ENCODE measurements at places on chromosomes 11 and 22.
A peak's percentile ranks its signal among the peaks of the same experiment; 100 is the strongest.

GRCh38 chr11:122261546-122261945 is 145.5 kb upstream of the BLID start:
- DNase-seq: no peak

GRCh38 chr11:122981388-122982264 is at the start of gene BSX:
Gene BSX (minus strand): TSS chr11:122981834. CDS start chr11:122981671, 163 bp downstream.
- DNase-seq: peak; percentile 70

DNA sequence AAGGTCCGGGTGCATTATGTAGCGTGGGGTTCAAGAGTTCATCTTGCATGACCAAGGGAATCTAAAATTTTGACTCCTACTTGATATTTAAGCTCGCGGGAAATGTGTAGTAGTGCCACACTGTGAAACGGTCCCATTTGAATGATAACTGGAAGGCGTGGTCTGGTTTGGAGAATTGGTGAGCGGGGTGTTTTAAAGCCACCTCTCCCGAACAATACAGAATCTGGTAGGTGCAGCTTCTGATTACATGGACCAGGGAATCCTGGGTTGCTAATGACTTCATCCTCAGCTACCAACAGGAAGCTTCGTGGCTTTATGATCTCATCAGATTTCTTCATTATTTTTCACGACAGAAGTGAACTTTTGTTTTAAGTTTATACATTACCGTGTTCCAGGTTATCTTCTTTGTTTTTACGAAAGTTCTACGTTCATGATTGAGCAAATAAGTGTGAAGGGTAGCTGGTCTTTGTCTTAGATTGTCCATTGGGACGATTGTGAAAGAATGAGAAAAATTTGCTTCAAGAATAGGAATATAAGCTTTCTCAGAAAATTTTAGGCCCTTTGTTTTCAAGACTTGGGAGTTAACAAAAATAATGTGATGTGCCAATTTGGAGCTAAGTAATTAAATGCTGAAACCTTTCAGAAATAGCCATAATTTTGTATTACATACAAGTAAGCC is 1.7 kb downstream of the QSER1 start:
- DNase-seq: peak; percentile 64

DNA sequence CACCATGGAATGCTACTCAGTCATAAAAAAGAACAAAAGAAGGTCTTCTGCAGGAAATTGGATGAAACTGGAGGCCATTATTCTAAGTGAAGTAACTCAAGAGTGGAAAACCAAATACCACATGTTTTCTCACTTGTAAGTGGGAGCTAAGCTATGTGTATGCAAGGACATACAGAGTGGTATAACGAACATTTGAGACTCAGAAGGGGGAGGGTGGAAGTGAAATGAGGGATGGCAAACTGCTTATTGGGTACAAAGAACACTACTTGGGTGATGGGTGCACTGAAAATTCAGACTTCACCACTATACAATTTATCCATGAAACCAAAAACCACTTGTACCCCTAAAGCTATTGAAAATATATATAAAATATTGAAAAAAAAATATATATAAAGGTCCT is 13.4 kb upstream of the CAT start:
- no peak for DNase-seq

GRCh38 chr22:20787746-20788626 is 14.1 kb downstream of the SERPIND1 start:
- peak; percentile 83 for DNase-seq

- DNase-seq: no peak
Observed at GRCh38 chr11:62575156-62575555, 1.5 kb upstream of the EEF1G start.

GRCh38 chr11:45238724-45239123 is 47.4 kb downstream of the SYT13 start:
- DNase-seq: peak; percentile 26

- peak; percentile 52 for DNase-seq
Observed at GRCh38 chr11:6438979-6439571, 1.7 kb downstream of the HPX start.

DNA sequence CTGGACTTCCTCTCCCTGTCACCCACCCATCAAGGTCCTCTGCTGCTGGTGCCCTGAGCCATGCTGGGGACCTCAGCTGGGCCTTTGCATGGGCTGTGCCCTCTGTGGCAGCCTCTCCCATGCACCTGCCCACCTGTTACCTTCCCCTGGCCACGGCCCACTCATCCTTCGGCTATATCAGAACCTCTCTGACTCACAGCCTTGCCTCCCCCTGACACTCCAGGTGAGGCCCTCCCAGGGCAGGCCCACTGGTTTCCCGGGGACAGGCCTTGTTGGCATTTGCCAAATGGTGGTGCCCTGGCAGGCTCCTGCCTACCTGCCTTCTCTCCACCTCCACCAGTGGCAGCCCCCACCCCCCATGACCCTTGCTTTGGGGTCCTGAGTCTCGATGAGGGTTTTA is 73.7 kb upstream of the PRR5 start:
- DNase-seq: no peak

- no peak for DNase-seq
Observed at GRCh38 chr11:87778357-87778756, 396.9 kb downstream of the RAB38 start.

DNA sequence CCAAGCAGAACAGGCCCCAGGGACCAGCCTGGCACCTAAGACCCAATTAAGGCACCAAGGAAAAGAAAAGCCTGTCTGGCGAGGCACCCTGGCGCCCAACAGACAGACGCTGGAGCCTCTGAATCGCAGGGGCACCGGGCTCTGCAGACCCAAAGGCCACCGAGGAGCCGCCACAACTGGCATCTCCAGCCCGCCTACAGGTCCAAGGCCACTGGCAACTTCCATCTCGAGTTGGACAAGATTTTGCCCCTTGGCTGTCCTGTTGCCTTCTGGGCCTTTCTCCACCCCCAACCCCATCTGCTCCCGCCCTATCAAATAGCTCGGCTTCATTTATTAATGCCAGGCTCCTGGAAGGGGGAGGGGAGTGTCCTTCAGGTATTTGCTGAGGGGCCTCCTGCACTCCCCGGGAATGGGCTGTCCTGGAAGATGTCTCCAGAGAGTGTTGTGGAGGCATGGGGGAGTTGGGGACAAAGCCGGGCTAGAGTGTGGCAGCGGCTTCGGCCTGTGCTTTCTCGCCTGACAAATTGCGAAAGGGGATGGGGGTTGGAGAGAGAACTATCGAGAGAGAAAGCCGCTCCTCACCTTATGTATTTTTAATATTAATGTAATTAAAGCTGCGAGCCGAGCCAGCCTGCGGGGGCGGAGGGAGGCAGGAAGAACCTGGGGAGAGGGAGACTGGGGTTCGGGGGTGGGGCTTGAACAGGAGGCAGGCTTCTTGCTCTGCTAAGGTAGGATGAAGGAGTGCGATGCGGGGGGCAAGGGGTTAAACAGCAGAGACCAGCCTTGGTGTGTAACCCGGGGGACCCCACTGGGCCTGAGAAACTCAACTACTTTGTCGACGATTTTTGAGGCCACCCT is 2.0 kb downstream of the DSCAML1 start:
- DNase-seq: no peak

GRCh38 chr11:72257570-72257969 is 13.6 kb upstream of the PHOX2A start:
- DNase-seq: no peak
